Aorta (tissue), 5 donors: ENCODE measurements at places on chromosomes 12 and 14. TPM values are rescaled to one million over a fixed set of nuclear protein-coding genes. Genes with fewer than 3 reads are reported as not detected.

Gene SLC10A1
- not detected for total RNA-seq

Gene FLVCR2
- total RNA-seq, result 15.4 TPM

Gene RIMKLB
- total RNA-seq, result 76.2 TPM

Gene TBC1D30
- total RNA-seq, result 4.1 TPM

Gene NINJ2
- total RNA-seq, result 3.8 TPM

Gene AEBP2
- total RNA-seq, result 89.0 TPM

Gene SLC5A8
- total RNA-seq, result not detected

Gene PAH
- not detected for total RNA-seq

DNA sequence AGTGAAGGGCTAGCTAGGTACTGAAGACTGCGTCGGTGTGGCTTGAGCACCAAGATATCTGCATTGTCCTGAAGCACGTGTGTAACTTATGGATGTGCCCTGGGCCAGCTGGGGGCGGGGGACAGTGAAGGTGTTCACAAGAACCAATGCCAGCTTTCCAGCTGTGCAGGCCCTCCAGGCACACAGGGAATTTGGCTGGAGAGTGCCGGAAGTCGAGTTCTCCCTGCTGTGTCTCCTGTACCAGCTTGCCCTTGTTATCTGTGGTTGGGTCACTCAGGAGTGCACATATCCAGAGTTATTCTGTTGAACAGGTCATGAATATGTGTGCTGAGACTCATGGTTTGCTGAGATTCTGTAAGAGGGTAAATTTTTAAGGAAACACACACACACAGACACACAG is 75.9 kb upstream of the CRY1 start:
- DNase-seq, result no peak
- H3K36me3 ChIP-seq, result no peaks in the 10 kb centered on the region
- no peaks in the 10 kb centered on the region for H3K27me3 ChIP-seq
- H3K4me3 ChIP-seq, result no peak overlapping the region
- H3K27ac ChIP-seq, result no peak overlapping the region

DNA sequence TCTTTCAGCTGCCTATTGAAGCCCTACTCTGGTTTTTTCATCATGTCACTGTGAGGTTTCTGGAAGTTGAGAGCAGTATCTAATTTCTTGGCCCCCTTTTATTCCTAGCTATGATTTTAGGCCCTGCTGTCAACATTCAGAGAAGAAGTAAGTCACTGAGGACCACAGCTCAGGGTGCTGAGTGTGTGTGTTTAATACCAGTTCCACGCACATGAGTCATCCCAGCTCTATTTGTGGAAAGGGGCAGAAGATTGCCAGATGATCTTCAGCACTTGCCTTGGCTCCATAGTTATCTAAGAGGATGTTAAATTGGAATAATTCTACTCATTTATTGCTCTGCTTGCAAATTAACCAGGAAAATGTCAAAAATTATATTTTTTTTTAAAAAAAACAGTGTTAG is 65.5 kb upstream of the SLC38A4 start:
- no peaks in the 10 kb centered on the region for H3K36me3 ChIP-seq
- no peak overlapping the region for H3K27ac ChIP-seq
- H3K27me3 ChIP-seq, result no peaks in the 10 kb centered on the region
- H3K4me1 ChIP-seq, result no peaks in the 10 kb centered on the region
- DNase-seq, result no peak
- H3K4me3 ChIP-seq, result no peak overlapping the region

GRCh38 chr12:130620756-130621155 is 95.3 kb downstream of the RIMBP2 start:
- no peak overlapping the region for H3K27ac ChIP-seq
- no peaks in the 10 kb centered on the region for H3K4me1 ChIP-seq
- no peak for DNase-seq
- no peaks in the 10 kb centered on the region for H3K36me3 ChIP-seq
- H3K4me3 ChIP-seq, result no peak overlapping the region

DNA sequence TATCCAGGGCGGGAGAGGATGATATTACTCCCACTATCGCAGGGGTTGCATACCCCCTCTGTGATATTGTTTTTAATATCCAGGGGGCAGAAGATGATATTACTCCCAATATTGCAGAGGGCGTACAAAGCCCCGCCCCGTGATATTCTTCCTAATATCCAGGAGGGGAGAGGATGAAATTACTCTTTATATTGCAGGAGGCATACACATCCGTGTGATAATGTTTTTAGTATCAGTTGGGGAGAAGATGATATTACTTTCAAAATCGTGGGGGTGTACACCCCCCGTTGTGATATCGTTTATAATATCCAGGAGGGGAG is 52.9 kb upstream of the OXA1L start:
- H3K4me3 ChIP-seq, result no peak overlapping the region
- no peaks in the 10 kb centered on the region for H3K4me1 ChIP-seq

DNA sequence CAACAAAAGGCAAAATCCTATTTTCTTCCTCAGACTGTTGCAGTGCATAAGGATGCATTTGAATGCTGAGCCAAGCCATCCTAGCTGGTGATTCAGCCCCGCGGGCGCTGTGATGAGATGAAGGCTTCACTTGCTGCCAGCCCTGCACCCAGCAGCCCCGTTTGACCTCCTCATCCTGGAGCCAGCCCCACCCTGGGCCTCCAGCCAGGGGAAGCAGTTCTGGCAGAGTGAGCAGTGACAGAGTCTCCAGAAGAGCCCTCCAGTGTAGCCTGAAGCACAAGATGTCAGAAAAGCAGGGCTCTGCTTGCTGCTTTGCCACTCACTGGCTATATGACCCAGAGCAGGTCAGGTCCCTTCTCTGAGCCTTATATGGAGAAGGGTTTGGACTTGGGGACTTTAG is 96.2 kb upstream of the HSPB8 start:
- DNase-seq, result no peak
- H3K27me3 ChIP-seq, result peaks cover 2% of the 10 kb centered on the region
- no peaks in the 10 kb centered on the region for H3K4me1 ChIP-seq
- no peak overlapping the region for H3K4me3 ChIP-seq
- no peaks in the 10 kb centered on the region for H3K36me3 ChIP-seq

DNA sequence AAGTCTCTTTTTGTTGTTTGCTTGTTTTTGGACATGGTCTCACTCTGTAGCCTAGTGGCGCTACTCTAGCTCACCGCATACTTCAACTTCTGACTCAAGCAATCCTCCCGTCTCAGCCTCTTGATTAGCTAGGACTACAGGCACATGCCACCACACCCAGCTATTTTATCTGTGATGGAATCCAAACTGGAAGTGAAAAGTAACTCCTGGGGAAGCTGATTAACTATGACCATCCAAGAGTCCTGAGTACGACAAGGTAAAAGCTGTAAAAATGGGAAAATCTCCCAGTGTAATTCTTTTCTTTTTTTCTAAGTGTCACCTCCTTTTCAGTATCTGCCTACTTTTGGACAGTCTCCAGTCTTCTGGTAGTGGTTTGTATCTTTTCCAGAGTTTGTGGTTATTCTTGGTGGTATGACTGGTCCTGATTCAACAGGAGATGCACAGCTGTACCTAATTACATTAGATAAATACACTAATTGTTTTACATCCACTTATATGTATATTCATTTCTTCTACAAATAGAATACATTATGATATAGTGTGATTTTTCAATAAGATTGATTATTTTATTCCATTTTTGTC is 97.8 kb downstream of the SLC6A15 start:
- H3K27ac ChIP-seq, result no peak overlapping the region
- no peak overlapping the region for H3K4me3 ChIP-seq

DNA sequence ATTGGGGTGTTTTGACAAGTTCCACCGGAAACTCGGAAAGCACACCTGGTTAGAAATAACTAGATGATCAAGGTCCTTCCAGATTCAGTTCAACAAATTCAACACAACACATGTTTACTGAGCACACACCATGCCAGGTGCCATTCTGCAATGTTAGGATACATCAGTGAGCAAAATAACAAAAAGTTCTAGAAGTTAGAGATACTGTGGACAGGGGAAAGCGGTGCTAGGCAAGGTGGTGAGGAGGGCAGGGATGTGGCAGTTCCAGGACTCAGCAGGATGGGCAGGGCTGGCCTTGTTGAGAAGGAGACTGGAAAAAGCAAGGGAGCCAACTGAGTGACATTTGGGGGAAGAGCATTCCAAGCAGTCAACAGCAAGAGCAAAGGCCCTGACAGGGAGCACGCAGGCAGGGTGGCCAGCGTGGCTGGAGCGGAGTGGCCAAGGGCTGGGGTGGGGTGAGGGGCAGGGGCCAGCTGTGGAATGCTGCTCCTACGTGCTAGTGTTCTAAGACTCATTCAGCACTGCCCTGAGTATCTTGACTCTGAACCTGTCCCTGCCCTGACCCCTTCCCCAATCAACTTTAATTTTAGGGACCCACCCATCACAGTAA is 19.4 kb upstream of the FAIM2 start:
- no peak overlapping the region for H3K27ac ChIP-seq
- no peaks in the 10 kb centered on the region for H3K4me1 ChIP-seq
- H3K36me3 ChIP-seq, result no peaks in the 10 kb centered on the region
- H3K27me3 ChIP-seq, result no peaks in the 10 kb centered on the region

- H3K27ac ChIP-seq, result no peak overlapping the region
- DNase-seq, result no peak
- H3K36me3 ChIP-seq, result no peaks in the 10 kb centered on the region
- H3K4me3 ChIP-seq, result no peak overlapping the region
Measured at GRCh38 chr12:122990561-122990960, 10.1 kb downstream of the ARL6IP4 start.

DNA sequence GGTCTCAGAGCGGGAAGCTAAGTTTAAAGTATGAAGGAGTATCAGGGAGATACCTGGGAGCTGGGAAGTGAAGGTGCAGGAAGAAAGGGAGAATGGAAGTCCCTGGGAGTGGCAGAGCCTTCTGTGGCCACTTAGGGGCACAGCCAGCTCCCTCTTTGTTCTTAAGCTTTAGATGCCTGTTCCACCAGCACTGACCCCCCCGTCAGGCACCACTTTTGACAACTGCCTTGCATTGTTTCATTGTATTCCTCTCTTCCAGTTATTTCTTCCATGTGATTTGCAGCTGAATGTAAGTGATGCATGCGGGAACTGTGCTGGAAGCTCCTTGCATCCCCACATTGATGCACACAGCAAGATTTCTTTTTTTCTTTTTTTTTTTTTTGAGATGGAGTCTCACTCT is 2.6 kb downstream of the GALNT16 start:
- H3K36me3 ChIP-seq, result no peaks in the 10 kb centered on the region
- H3K27me3 ChIP-seq, result no peaks in the 10 kb centered on the region
- H3K4me3 ChIP-seq, result no peak overlapping the region
- no peaks in the 10 kb centered on the region for H3K4me1 ChIP-seq
- DNase-seq, result no peak
- H3K27ac ChIP-seq, result no peak overlapping the region

DNA sequence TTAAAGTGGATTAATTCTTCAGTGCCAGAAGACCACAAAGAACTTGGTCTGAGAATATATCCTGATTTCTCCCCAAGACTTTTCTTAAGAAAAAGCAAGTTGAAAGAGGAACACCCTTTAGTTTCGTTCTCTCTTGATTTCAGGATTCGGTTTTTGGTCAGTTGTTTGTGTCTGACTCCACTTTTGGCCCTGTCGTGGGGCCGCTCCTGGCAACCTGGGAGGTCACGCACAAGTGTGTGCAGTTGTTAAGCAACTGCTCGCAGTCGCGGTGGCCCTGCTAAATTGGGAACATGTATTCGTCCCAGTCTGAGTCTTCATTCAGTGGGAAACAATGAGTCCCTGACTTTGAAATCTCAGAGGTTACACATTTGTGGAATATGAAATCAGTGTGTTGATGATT is 68.7 kb downstream of the RGS6 start:
- no peak overlapping the region for H3K27ac ChIP-seq
- no peak overlapping the region for H3K4me3 ChIP-seq
- no peaks in the 10 kb centered on the region for H3K36me3 ChIP-seq
- no peaks in the 10 kb centered on the region for H3K4me1 ChIP-seq
- H3K27me3 ChIP-seq, result peaks cover 2% of the 10 kb centered on the region
- peak; percentile 77 for DNase-seq

DNA sequence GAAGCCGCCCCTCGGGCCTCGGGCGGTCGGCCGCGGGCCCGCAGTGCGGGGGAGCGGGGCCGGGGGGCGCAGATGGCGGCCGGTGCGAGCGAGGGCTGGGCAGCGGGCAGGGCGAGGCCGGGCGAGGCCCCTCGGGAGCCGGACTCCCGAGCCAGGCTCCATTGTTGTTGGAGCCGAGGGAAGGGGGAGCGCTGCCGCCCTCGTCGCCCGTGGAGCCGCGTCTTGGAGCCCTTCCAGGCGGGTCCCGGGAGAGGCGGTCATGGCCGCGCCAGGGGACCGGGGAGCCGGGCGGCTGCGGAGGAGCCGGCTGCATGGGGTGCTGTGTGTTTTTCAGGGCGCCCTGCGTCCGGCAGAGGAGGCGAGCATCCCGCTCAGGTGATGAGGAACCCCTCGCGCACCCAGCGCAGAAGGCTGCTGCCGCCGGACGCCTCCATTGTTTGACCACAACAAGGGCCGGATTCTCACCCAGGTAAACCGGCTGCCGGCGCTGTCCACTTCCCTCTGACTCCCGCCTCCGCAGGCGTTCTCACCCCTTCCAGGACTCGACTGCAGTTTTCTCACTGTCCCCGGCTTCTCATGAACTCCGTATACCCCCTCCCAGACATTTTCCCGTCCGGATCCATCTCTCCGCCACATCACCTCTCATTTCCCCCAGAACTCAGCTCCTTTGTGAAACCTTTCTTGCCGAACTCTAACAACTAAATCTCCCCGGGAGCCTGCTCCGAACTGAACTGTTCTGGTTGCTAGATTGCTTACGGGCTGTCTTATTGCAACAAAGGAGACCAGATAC is 732 bp downstream of the ZNF664 start:
- H3K36me3 ChIP-seq, result peaks cover 1% of the 10 kb centered on the region
- H3K27me3 ChIP-seq, result no peaks in the 10 kb centered on the region
- DNase-seq, result peak; percentile 64
- H3K4me1 ChIP-seq, result no peaks in the 10 kb centered on the region
- H3K27ac ChIP-seq, result no peak overlapping the region

- H3K4me3 ChIP-seq, result peak within 1 kb of the TSS; percentile 69
- no peaks in the 10 kb centered on the region for H3K27me3 ChIP-seq
- peak within 1 kb of the TSS; percentile 78 for H3K27ac ChIP-seq
- no peaks in the 10 kb centered on the region for H3K36me3 ChIP-seq
- H3K4me1 ChIP-seq, result peaks cover 2% of the 10 kb centered on the region
Measured at GRCh38 chr12:26195250-26195640, at the start of gene SSPN. TSS of gene SSPN (plus strand) at chr12:26195573. CDS start at chr12:26195673, 100 bp downstream.

GRCh38 chr12:22855456-22855855 is 230.5 kb downstream of the ETNK1 start:
- H3K36me3 ChIP-seq, result no peaks in the 10 kb centered on the region
- no peak overlapping the region for H3K27ac ChIP-seq
- no peaks in the 10 kb centered on the region for H3K27me3 ChIP-seq
